ENCODE measurements at places on chromosomes 2 and 18.

DNA sequence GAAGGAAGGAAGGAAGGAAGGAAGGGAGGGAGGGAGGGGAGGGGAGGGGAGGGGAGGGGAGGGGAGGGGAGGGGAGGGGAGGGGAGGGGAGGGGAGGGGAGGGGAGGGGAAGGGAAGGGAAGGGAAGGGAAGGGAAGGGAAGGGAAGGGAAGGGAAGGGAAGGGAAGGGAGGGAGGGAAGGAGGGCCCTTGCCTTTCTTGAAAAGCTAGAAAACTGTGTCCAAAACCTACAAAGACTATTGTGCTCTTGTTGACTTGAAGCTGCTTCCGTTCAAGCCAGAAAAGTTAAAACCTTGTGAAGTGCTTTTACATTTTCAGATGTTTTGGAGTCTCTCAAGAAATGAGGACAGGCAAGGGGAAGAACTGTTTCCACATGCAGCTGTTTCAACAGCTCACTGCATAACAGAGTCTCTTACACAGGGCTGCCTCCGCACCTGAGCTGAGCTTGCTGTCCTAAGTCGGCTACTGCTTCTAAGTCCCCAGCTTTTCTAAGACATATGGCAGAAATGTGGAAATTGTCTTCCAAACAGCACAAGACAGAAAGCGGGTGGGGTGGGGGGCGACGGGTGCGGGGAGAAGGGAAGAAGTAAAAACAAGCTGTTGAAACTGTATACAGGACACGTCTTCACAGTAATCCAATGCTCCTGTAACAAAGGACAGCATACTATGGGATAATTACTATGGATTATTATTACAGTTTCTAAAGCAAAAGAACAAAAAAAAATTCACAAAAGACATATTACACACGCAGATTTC, 46.1 kb downstream of the BCL11A start:
- no peak for DNase-seq

DNA sequence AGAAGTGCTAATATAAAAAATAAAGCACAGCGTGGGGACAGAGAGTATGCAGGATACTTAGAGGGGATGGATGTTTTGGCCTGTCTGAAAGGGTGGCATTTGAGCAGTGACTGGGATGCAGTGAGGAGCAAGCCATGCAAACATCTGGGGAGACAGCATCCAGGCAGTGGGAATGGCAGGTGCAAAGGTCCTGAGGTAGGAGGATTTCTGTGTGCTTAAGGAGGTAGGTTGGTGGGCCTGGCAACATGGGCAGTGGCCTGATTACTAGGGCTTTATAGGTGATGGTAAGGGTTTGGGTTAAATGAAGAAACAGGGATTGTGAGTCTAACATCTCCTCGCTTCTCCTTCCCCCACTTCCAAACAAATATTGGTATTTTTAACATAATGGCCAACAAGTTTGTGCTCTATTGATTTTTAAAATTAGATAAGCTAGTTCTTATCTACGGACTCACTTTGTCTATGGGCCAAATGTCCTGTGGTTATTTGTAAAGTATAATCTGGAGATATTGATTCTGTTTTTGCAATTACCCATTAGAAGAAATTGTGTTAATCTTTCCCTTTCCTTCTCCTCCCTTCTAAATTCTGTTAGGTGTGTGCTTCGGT, 2.4 kb downstream of the AOX1 start:
- DNase-seq: no peak

GRCh38 chr2:12262681-12263436, 453.9 kb upstream of the TRIB2 start:
- DNase-seq: no peak

DNA sequence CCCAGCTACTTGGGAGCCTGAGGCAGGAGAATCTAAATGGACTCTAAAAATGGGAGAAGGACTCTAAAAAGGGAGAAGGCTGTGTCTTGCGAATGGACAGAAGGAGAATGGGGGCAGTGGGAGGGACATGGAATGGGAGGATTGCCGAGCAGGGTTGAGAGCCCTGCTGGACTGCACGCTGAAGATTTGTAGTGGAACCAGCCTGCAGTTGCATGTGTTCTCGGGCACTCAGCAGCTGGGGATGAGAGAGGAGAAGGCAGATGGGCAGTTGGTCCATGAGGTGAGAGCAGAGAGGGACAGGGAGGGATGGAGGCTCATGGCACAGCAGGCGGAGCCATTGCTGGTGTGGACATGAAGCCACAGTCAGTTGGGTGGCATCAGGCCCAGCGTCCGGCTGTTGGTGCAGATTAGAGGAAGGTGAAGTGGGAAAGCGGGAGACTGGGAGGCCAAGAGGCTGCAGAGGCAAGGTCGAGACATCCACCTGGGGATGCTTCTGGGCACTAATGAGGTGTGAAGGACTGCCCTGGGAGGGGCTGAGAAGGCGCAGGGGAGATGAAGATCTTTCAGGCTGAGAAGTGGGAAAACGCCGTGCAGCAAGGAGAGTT, 40.7 kb downstream of the DCDC2C start:
- DNase-seq: no peak

GRCh38 chr18:52341608-52342381, 1.8 kb downstream of the DCC start:
- DNase-seq: no peak

GRCh38 chr2:130754811-130755210, 529 bp upstream of the AMER3 start:
- DNase-seq: no peak

DNA sequence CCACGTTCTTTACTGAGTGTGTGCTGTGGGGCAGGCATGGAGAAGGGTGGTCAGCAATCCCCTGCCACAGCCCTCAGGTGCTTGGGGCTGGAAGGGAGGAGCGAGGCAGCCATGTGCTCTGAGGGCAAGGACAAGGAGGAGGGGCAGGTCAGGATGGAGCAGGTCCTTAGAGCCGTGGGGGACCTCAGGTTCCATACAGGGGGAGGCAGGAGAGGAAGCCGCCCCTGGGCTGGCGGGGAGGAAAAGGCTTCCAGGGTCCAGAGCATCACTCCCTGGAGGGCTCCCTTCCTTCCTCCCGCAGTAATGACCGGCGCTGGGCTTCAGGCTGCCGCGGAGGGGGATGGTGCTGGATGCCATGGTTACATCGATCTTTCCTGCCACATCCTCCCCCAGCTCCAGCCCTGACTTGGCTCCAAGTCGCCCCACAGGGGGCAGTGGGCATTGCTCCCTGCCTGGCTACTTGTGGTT, 6.6 kb downstream of the GAREM2 start:
- no peak for DNase-seq

DNA sequence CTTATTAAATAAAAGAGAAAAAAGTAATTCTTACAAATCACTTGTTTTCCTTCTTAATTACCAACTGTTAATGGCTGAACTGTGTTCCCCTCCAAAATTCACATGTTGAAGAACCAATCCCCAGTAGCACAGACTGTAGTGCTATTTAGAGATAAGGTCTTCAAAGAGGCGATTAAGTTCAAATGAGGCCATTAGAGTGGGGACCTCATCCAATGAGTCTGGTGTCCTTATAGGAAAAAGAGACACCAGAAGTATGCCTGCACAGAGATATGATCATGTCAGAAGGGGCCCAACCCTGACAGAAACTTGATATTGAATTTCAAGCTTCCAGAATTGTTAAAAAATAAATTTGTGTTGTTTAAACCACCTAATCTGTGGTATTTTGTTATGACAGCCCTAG, 89.8 kb downstream of the MEMO1 start:
- no peak for DNase-seq

DNA sequence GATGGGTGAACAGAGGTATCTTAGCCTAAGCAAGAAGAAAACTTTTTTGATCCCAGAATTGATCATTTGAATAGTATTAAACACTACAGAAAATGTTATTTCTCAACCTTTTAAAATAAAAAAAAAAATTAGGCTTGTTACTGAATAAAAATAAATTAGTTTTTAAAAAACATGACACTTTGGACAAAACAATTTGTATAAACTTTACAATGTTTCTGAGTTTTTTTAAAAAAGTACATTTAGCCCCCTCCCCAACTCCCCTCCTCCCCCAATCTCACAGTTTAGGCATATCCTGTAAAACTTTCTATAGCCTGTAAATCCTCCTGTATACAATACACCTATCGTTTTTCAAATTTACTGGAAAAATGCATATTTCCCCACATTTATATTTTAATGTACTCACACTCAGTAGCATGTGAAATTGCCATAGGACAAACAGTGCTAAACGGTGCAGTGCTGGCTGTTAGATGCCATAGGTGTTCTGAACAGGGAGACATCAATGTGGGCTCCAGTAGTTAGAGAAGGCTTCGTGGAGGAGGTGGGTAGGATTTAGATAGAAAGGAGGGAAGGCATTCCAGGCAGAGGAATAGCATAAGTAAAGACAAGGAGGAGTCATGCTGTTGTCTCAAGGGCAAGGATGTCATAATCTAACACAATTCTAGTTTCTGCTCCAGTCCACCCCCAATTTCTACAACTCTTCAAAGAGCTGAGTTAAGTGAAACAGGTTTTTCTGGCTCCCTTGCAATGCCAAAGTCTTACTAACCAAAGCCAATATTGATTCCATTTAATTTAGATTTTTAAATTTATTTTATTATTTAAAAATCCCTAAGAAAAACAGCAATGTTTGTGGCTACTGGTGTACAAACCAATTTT, 50.9 kb downstream of the SP3 start:
- DNase-seq: no peak

- no peak for DNase-seq
Measured at GRCh38 chr2:195395362-195395761, 261.7 kb upstream of the SLC39A10 start.

- DNase-seq: no peak
Measured at GRCh38 chr2:200613692-200614091, 27.9 kb downstream of the AOX1 start.

- DNase-seq: no peak
Measured at GRCh38 chr2:231330311-231330710, 65.2 kb upstream of the B3GNT7 start.

DNA sequence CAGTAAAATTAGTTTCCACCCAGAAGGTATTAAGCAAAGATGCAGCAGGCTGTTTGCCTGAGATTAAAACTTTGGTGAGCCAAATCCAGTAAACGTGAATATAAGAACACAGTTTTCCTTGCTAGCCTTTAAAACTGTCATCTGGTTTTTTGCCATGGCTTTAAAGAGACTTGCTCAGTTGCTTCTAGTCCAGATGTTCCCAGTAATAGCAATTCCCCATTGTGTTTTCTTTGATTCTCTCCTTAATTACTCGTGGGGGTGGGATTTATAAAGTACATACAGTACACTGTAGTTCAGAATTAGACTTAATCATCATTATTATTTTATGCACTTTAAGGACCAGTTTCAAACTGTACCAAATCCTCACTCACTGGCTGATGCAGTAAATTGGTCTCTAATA, 303.5 kb upstream of the ZNF804A start:
- no peak for DNase-seq

GRCh38 chr2:30664761-30665358, 142.4 kb downstream of the CAPN13 start:
- DNase-seq: no peak

GRCh38 chr2:225002656-225003045, 39.6 kb downstream of the DOCK10 start:
- no peak for DNase-seq

DNA sequence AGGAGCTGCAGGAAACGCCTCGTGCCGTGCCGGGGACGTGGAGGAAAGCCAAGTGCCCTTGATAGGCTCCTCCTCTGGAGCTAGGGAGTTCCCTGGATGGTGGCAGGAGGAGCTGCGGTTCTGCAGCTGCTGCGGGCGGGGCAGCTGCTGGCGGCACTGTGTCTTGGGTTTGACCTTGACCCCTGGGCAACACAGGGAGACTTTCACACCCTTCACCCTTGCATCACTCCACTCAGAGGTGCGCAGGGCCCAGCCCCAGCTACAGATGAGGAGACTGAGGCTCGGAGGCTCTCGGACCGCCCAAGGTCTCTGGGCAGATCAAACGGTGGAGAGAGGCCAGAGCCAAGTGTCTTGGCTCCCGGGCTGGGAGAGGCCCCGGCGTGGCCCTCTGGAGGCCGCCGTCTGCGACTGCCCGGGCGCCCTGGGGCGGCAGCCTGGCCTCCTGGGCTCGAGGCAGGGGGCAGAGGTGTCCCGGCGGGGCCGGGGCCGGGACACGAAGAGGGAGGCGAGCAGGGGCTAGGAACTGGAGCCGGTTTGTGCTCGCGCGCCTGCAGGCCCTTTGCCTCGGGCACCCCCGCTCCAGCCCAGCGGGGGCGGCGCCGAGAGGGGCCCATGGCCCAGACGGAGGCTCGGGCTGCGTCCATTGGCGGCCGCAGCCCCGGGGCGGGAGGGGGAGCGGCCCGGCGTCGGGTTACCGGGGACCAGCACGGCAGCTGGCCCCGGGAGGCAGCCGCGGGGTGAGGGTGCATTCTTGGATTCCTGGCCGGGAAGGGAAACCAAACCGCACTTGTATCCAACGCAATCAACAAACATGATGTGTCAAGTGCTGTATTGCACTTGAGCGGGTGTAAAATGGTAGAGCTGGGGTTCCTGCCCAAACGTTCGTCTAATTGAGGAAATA, 129.6 kb upstream of the SLC1A4 start:
- DNase-seq: no peak

- no peak for DNase-seq
Measured at GRCh38 chr2:101433465-101433864, 41.4 kb downstream of the RFX8 start.

DNA sequence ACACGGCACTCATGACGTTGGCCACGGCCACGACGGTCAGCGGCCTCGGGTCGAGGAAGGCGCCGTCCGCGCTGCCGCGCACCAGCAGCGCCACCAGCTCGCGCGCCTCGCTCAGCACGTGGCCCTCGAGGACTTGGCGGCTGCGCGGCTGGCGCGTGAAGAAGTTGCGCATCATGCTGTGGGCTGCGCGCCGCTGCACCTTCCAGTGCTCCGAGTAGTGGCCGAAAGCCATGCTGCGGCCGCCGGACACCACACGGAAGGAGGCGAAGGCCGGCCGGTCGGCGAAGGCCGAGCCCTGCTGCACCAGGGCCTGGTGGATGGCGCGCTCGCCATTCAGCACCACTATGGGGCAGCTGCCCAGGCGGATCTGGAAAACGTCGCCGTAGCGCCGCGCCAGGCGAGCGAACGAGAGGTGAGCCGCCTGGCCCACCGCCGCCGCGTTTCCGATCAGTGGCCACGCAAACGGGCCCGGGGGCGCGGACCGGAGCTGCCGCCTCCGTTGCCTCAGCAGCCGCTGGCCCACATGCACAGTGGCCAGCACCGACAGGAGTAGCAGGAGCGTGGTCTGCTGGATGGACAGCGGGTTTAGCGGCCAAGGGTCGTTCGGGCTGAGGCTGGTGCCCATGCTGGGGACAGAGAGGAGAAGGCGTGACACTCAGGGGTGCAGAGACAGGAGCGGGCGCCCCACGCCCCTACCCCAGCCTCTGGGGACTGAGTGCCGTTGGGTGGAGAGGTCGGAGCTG, 1.0 kb downstream of the CYP1B1 start:
- no peak for DNase-seq

- DNase-seq: no peak
Measured at GRCh38 chr2:10732924-10733565, 11.6 kb downstream of the ATP6V1C2 start.

DNA sequence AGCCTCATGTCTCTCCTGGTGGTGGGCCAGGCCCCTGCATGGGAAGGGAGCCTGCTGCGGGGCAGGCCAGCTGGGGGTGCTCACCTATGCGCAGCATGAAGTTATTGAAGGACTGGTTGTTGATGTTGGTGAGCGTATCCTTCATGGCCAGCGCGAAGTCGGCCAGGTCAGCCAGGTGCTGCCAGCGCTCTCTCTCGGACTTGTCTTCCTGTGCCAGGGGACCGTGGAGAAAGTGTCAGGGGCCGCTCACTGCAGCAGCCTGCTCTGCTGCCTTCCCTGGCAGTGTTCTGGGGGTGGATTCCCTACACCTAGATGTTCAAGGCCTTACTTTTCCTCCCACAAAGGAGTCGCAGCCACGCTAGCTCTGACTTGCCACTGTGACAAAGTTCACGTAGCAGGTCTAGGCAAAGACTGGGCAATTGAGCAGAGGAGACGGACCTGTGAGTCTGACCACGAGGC, 28.2 kb downstream of the CENPO start:
- DNase-seq: no peak
